ENCODE measurements at places on chromosomes 13 and 19.

- no peak for DNase-seq
Observed at GRCh38 chr13:77698201-77699058, 943 bp downstream of the SLAIN1 start.

DNA sequence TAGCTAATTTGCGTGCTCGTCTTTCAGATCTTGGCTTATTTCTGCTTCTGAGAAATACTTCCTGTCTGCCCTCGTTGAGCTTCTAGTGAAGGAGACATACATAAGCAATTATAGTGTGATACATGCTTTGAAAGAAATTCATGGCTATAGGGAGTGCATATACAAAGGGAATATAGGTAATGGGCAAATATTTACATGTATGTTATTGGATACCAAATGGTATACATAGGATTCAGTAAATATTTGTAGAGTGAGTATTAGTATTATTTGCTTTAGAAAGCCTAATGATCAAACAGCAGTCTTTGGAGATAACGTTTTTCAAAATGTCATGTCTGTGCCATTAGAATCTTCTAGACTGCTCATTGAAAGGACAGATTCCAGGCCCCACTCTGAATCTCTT, 5.2 kb downstream of the BRCA2 start:
- DNase-seq: no peak

GRCh38 chr13:74555651-74556420, 421.6 kb upstream of the KLF12 start:
- no peak for DNase-seq

- no peak for DNase-seq
Observed at GRCh38 chr19:42455621-42456081, 12.9 kb upstream of the CXCL17 start.

DNA sequence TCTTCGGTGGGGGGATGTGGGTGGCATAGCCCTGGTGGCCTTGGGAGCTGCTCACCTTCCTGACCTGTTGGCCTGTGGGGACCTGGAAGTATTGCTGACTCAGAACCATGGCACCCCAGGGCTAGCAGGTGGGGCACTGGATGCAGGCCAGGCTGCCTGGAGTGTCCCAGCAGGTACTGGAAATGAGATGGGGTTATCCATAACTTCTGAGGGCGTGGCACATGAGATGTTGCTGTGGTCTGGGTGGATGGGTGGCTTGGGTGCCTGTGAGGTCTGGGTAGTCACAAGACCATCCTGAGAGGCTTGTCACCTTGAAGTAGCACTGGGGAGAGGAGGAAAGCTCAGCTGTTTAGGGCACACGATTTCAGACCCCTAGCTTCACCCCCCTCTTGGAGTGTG, 636 bp upstream of the RNF225 start:
- no peak for DNase-seq

DNA sequence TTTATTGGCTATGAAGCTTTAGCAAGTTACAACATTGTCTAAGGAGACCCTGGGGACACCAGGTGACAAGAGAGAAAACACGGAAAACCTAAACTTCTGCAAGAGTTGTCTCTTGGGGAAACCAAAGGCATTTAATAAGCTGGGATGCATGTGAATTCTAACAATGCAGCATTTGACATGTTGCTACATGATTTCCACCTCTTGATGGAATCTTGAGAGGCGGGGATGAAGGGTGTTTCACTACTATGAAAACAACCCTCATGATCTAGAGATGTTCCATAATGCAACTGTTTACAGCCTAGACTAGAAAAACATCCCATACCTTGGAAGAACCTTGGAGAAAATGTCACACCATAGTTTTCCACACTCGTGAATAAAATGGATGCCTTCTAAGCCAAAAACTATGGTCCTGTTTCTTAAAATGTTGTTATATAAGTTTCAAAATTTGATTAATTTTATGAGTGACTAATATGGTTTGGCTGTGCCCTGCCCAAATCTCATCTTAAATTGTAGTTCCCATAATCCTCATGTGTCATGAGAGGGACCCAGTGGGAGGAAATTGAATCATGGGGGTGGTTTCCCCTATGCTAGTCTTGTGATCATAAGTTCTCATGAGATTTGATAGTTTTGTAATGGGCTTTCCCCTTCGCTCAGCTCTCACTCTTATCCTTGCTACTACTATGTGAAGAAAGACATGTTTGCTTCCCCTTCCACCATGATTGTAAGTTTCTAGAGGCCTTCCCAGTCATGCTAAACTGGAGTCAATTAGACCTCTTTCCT, 164.6 kb downstream of the TNFSF13B start:
- DNase-seq: no peak

DNA sequence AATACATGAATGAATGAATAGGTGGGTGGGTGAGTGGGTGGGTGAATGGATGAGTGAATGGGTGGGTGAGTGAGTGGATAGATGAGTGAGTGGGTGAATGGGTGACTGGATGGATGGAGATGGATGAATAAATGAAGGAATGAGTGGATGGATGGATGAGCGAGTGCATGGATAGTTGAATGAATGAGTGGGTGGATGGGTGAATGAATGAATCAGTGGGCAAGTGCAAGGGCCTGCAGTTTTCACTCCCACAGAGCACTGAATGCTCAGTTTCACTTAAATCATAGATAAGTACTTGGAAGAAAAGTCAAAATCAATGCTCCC, 12.4 kb downstream of the GAS6 start:
- no peak for DNase-seq

DNA sequence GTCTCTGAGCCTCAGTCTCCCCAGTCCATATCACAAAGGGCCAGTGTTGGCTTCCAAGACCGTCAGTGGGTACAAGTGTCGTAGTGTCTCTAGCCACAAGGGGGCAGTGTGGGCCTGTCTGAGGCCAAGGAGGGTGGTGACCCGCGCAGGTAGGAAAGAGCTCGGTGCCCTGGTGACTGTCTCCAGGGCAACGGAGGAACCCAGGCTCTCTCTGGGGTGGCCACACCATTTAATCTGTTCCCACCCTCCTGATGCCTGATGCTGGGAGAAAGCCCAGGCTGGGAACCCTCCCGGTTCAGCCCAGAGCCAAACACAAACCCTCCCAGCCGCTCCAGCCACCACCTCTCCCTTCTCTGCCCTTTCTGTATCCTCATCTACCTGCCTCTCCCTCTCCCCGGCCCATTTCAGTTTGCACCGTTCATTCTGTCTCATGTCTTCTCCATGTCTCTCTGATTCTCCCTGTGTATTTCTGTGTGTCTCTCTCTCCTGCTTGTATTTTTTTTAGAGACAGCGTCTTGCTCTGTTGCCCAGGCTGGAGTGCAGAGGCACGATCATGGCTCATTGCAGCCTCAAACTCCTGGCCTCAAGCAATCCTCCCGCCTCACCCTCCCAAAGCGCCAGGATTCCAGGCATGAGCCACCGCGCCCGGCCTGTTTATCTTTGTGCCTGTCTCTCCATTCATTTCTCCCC, 17.5 kb upstream of the MEIS3 start:
- no peak for DNase-seq

DNA sequence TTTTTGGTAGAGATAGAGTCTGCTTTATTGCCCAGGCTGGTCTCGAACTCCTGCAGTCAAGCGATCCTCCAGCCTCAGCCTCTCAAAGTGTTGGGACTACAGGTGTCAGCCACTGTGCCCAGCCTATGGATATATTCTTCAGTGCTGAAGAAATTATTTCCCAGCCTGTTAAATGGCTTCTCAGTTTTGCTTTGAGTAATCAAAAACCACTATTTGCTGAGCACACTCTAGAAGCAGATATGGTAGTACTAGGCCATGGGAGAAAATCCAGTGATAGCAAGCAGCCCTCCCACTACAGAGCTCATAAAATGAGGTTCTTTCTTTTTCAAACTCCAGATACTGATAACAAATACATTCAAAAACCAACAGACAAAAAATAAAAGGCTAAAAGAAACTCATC, 80.6 kb upstream of the CLDN10 start:
- no peak for DNase-seq

DNA sequence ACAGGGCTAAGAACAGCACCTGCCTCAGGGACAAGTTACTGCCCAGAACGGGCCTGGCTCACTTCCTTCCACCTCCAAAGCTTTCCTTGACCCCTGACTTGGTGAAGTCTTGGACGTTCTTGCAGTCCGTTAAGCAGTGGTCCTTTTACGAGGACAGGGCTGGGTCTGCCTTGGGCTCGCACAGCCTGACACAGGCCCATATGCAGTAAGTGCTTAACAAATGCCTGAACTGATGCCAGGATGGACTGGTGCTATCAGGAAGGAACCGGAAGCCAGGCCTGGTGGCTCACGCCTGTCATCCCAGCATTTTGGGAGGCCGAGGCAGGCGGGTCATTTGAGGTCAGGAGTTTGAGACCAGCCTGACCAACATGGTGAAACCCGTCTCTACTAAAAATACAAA, 1.8 kb upstream of the PLK5 start:
- DNase-seq: no peak

GRCh38 chr13:25768838-25769237, 283.0 kb downstream of the SHISA2 start:
- no peak for DNase-seq

- DNase-seq: no peak
Observed at GRCh38 chr19:50897191-50897607, 14.0 kb downstream of the KLK4 start.

GRCh38 chr13:98485561-98485960, 91.3 kb downstream of the STK24 start:
- DNase-seq: no peak

- DNase-seq: no peak
Observed at GRCh38 chr13:73412933-73413332, 354.1 kb downstream of the KLF5 start.

GRCh38 chr19:21197590-21198295, 55.9 kb downstream of the ZNF431 start:
- DNase-seq: no peak

GRCh38 chr13:94382517-94382916, 97.0 kb downstream of the DCT start:
- no peak for DNase-seq

DNA sequence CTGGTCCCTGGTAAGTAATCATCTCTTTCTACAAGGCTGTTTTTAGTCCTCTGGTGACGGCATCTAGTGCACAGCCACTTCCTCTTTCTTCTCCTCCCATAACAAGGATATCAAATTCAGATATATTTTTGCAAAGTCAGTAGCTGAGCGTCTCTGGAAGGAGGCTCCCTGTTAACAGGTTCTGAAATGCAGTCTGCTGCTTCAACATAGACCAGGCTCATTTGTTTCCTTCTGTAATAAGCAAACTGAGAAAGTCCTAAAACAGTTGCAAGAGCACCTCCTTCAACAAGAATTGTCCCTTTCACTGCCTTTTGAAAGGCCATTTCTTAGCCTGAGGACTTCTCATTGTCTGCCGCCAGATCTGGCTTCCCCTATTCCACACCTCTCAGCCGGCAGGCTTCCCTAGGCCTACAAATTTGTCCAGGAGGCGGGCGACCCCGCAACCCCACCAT, 7.4 kb upstream of the ZSCAN5A start:
- DNase-seq: no peak

GRCh38 chr13:25756912-25757311, 294.9 kb downstream of the SHISA2 start:
- DNase-seq: no peak

GRCh38 chr13:113086991-113087922, 18.3 kb upstream of the F7 start:
- DNase-seq: no peak

GRCh38 chr13:43054803-43055802, 31.7 kb downstream of the DNAJC15 start:
- no peak for DNase-seq

DNA sequence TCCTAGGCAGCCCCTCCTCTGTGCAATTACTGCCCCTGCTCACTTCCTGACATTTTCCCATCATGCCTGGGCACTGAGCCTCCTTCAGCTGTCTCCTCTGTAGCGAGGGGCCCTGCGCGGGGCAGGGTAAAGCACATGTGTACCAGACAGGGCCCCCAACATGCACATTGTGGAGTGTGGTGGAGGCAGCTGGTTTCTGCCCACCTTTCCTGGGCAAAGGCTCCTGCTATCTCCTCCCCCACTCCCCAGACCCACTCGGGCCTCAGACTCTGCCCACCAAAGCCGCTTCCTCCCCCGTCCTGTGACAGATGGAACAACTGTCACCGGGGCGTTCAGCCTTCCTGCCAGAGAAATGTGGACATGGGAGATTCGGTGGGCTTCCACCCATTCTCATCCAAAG, 2.9 kb upstream of the KPTN start:
- no peak for DNase-seq

- no peak for DNase-seq
Observed at GRCh38 chr13:80331984-80332383, 8.9 kb downstream of the SPRY2 start.

DNA sequence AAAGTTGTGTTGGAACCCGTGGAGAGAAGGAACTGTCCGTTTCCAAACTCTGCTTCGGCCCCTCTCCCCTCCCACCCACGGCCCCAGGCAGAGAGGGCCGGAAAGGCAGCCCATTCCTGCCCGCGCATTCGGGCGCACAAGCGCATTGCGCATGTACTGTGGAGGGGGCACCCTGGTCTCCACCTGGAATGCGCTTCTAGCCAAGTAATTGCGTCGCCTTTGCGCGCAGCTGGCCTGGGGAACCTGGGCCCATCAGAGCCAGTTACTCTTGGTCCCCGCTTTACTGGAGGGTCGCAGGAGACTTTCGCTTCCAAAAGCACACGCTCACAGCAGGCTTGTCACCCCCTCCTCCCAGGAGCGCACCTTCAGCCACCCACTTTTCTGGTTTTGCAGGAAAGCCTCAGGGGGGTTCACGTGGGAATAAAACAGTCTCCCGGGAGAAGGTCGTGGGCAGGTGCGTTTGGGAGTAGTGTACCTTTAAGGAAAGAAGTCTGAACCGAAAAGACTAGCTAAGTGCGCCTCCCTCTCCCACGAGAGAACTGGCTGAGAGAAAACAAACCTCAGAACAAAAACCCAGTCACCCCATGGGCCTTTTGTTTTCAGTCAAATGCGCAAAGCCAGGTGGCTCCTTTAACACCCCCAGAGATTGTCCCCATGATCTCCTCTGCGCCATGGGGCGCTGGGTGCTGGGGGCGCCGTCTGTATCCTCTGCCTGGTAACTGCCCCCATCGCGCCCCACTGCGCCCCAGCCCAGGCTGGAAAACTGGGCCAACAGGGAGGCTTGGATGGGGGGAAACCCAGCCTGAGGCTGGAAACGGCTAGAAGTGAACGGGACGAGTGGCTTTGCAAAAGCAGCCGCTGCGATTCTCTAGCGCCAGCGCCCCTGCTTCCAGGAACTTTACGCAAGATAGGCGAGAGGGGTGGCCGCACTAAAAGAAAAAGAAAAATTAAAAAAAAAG, 28.5 kb downstream of the GSX1 start:
- DNase-seq: no peak
